CD8-positive, alpha-beta memory T cell (primary cell): ENCODE measurements at places on chromosomes 3 and 15. TPM values are rescaled to one million over a fixed set of nuclear protein-coding genes. Genes with fewer than 3 reads are reported as not detected.

- no peak overlapping the region for H3K4me3 ChIP-seq
- DNase-seq, result no peak
- no peaks in the 10 kb centered on the region for H3K27me3 ChIP-seq
- no peaks in the 10 kb centered on the region for H3K36me3 ChIP-seq
Observed at GRCh38 chr15:41656188-41656587, 4.0 kb upstream of the MGA start.

DNA sequence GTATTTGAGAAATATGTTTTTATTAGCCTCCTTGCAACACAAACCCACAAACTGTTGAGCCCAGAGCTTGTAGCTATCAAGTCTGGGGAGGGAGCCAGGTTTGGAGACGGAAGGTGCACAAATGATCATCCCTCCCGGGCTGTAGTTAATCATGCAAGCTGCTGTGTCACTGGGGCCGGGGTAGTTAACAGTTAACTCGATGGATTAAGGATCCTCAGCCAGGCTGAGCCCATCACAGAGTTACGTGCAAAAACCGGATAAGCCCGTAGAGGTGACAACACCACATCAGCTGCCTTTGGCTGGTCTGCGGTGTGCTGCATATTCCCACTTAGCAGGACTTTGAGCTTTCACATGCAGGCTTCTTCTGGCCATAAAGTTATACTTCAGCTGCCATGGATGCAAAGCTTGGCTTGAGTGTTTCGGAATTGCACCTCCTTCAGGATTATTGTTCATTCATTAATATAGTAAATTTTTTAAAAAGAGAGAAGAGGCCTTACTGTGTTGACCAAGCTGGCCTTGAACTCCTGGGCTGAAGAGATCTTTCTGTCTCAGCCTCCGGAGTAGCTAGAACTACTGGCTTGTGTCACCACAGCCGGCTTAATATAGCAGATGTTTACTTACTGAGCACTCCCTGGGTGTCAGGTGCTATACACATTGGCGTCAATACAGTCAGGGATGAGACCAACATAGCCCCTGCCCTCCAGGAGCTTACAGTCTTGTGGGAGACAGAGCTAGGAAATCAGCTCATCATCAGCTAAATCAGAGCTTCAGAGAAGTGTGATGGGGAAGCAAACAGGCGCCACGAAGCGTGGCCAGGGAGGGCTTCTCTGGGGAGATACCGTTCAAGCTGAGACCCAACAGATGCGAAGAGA is 226.8 kb upstream of the BHLHE40 start:
- H3K27ac ChIP-seq, result no peak overlapping the region
- no peak for DNase-seq
- peaks cover 3% of the 10 kb centered on the region for H3K36me3 ChIP-seq
- H3K4me3 ChIP-seq, result no peak overlapping the region
- H3K27me3 ChIP-seq, result no peaks in the 10 kb centered on the region

GRCh38 chr3:47337656-47338055 is 43.2 kb upstream of the PTPN23 start:
- H3K27ac ChIP-seq, result no peak overlapping the region
- H3K4me1 ChIP-seq, result no peaks in the 10 kb centered on the region
- DNase-seq, result no peak
- no peaks in the 10 kb centered on the region for H3K27me3 ChIP-seq

The ANKRD63 gene
- not detected for total RNA-seq

The TMEM108 gene
- not detected for total RNA-seq

The CYP1A2 gene
- total RNA-seq, result not detected
